ENCODE measurements at places on chromosomes 1 and 21.

DNA sequence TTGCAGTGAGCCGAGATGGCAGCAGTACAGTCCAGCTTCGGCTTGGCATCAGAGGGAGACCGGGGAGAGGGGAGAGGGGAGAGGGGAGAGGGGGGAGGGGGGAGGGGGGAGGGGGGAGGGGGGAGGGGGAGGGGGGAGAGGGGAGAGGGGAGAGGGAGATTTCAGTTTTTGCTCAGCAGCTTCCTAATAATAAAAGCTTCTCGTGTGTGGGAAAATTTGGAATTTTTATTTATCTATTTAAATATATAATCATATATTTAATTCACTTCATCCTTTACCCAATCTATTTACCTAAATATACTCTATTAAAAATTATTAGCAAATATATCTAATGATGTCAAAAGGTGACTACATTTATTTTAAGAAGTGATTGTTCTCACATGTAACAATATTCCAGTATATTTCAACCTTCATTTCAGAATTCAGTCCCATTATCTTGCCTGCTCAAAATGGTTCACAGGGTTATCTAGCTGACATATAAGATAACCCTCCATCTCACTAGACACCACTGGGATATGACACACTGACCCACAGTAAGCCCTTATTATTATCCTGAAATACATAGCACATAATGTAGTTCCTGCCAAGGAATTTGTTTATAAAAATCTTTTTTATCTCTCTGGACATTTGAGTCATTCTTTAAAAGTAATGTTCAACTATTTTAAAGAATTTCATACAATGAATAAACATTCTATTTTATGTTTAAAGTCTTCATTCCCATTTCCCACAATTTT, 105.9 kb downstream of the GPATCH2 start:
- DNase-seq, result no peak

GRCh38 chr1:190001187-190001586, 476.5 kb downstream of the BRINP3 start:
- no peak for DNase-seq

- DNase-seq, result no peak
Observed at GRCh38 chr1:207388721-207389120, 65.4 kb upstream of the CR2 start.

GRCh38 chr1:227312361-227313025, 5.8 kb downstream of the CDC42BPA start:
- no peak for DNase-seq

DNA sequence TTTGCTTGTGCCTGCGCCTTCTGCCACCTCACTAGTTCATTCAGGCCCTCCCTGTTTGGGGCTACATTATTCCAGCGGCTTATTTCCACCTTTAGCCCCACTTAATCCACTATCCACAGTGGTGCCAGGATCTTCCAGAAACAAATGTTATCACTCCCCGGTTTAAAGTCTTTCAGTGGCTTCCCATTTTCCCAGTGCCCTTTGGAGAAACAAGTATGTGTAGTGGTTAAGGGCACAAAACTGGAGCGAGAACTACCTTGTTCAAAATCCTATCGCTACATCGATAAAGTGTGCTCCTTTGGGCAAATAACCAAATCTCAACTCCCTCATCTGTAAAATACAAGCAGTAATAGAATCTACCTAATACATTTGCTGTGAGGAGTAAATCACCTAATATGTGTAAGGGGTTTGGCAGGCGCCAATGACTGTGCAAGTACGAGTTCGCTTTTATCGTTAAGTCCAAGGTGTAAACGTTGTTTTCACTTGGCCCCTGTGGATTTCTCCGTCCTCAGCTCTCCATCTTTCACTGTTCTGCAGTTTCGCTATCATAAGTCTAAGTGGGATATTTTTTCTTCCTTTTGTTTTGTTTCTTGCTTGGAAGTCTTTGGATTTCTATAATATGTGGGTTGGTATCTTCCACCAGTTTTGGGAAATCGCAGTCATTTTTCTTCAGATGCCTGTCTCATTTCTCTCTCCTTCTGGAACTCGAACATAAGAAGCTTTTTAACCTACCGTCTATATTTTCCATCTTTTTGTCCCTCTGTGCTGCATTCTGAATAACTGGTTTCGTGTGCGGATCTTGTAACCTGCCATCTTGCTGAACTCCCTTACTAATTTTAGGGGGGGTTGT, 844 bp upstream of the MEAF6 start:
- peak; percentile 46 for DNase-seq
